ENCODE measurements at places on chromosomes 16 and 17. TPM values are rescaled to one million over a fixed set of nuclear protein-coding genes. Genes with fewer than 3 reads are reported as not detected.

DNA sequence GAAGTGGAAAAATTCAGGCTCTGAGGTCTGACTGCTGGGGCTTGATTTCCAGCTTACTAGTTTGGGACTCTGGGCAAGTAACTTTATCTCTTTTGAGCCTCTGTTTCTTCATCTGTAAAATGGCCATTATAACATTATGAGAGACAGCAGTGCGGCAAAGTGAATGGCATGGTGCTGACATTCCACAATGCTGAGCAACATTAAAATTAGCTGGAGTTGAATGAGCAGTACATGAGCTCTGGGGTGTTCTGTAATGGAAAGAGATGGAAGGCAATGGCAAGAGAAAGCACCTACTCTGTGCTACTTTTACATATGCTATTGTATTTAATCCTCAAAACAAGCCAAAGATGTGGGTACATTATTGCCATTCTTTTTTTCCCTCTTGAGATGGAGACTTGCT, 535.7 kb upstream of the CDH11 start:
- DNase-seq, result no peak

GRCh38 chr17:10421900-10422542, at the start of gene MYH8:
MYH8 (minus strand) TSS chr17:10421950; CDS start chr17:10420227, 1,723 bp downstream.
- DNase-seq, result no peak

GRCh38 chr16:49330562-49331201, 42.9 kb upstream of the C16orf78 start:
- DNase-seq, result no peak

SYNGR3 gene
- total RNA-seq, result 1.8 TPM

ST6GALNAC1 gene
- 1.9 TPM for total RNA-seq

Measured in cardiac septum (tissue), 1 donor.